Naive thymus-derived CD8-positive, alpha-beta T cell (primary cell): ENCODE measurements at places on chromosomes 5 and 9.

DNA sequence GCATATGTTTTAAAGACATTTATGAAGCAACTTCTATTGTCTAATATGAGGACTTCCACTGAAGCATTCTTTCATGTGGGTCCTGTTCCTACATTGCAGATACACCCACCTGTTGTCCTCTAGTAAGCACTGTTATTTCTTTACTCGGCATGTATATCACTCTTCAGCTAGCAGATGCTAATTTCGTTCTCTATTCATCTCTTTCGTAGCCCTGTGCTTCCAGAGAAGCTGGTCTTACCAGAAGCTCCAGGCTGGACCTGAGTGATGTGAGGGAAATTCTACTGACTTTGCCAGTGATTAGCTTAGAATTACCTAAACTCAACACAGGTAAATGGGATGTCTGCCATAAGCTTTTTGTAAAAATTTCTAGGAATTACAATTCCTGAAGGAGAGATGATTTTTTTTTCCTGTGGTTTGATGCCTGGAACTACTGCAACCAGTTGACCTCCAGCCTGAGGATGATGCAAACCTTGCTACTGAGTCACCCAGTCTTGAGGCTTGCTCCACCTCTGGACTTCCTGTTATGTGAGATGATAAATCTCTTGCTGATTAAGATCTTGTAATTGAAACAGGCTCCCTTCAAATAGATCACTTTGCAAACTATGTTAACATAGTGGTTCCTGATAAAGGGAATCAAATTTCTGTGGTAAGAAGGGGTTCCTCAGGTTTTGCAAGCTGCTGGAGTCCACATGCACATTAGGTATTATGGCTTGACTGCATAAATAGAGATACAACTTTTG lies 52.2 kb upstream of the SPINK5 start:
- DNase-seq: no peak
- no peaks in the 10 kb centered on the region for H3K27me3 ChIP-seq
- no peak overlapping the region for H3K27ac ChIP-seq
- no peaks in the 10 kb centered on the region for H3K36me3 ChIP-seq

GRCh38 chr5:100306000-100306399 lies 229.2 kb upstream of the FAM174A start:
- H3K27me3 ChIP-seq: no peaks in the 10 kb centered on the region
- no peaks in the 10 kb centered on the region for H3K36me3 ChIP-seq
- DNase-seq: no peak
- H3K27ac ChIP-seq: no peak overlapping the region

DNA sequence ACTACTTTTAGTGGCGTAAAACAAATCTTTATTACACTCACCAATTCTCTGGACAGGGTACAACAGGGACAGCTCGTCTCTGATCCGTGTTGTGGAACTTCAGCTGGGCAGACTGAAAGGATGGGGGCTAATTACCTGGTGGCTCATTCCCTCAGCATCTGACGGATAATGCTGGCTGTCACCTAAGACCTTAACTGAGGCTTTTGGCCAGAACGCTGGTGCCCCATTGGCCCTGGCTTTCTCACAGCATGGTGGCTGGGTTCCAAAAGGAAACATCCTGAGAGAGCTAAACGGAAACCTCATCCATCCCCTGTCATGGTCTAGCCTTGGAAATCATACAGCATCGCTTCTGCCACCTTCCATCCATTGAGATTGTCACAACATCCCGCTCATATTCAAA lies 62.9 kb downstream of the RAI14 start:
- DNase-seq: no peak
- H3K4me3 ChIP-seq: no peak overlapping the region
- H3K4me1 ChIP-seq: no peaks in the 10 kb centered on the region
- H3K27ac ChIP-seq: no peak overlapping the region
- peaks cover 11% of the 10 kb centered on the region for H3K27me3 ChIP-seq
- no peaks in the 10 kb centered on the region for H3K36me3 ChIP-seq

DNA sequence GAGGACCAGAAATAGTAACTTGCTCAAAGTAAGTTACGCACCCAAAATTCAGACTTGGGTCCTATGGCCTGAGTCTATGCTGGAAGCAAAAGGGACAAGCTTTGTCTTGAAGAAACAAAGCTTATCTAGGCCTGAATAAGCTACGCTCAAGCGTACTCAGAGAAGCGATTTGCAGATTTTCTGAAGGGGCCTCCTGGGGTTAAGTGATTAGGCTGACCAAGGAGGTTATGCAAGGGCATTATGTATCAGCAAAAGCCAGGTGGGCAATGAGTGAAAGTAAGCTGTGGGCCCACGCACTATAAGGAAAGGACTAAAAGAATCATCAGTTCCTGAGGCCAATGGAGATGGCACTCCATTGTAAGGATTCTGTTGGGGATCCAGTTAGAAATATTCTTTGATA lies 122.1 kb downstream of the SNX18 start:
- no peaks in the 10 kb centered on the region for H3K27me3 ChIP-seq
- H3K4me1 ChIP-seq: peaks cover 36% of the 10 kb centered on the region
- DNase-seq: no peak
- H3K27ac ChIP-seq: no peak overlapping the region
- H3K36me3 ChIP-seq: no peaks in the 10 kb centered on the region

DNA sequence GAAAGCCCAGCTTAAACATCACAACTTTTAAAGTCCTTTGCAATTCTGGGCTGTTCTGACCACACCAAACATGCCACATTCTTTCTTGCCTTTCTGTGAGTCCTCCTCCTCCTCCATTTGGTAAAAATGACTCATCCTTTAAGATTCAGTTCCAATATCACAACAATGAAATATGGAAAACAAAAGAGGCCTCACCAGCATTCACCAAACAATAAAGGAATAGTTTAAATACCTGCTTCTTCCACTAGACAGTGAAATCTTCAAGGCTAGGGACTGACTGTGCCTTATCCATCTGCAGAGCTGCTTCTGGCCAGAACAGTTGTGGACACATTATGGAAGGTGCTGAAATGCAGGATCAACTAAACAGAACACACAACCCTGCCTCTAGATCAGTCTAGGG lies 36.0 kb downstream of the NR6A1 start:
- H3K36me3 ChIP-seq: no peaks in the 10 kb centered on the region
- no peaks in the 10 kb centered on the region for H3K27me3 ChIP-seq
- no peak overlapping the region for H3K4me3 ChIP-seq
- H3K27ac ChIP-seq: no peak overlapping the region

DNA sequence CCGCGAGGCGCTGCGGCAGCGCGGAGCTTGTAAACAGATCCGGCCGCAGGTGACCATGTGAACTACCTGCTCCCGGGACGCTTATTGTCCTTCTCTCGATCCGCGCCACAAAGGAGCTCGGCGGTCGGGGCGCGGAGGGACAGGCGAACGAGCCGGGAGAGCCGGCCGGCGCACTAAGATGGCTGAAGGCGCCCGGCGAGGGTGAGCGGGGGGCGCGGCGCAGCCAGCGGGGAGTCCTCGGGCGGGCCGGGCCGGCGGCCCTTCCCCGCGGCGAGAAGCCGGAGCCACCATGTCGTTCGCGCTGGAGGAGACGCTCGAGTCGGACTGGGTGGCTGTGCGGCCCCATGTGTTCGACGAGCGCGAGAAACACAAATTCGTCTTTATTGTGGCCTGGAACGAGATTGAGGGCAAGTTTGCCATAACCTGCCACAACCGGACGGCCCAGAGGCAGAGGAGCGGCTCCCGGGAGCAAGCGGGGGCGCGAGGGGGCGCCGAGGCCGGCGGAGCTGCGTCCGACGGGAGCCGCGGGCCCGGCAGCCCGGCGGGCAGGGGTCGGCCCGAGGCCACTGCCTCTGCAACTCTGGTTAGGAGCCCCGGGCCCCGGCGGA lies 535 bp downstream of the JMY start:
- DNase-seq: peak; percentile 34
- H3K4me1 ChIP-seq: peaks cover 36% of the 10 kb centered on the region
- no peaks in the 10 kb centered on the region for H3K27me3 ChIP-seq
- peaks cover 2% of the 10 kb centered on the region for H3K36me3 ChIP-seq
- peak overlapping the region; percentile 93 for H3K4me3 ChIP-seq

GRCh38 chr9:81390792-81391456 lies 298.4 kb downstream of the TLE1 start:
- H3K27ac ChIP-seq: no peak overlapping the region
- no peak for DNase-seq
- H3K27me3 ChIP-seq: no peaks in the 10 kb centered on the region
- H3K4me3 ChIP-seq: no peak overlapping the region

DNA sequence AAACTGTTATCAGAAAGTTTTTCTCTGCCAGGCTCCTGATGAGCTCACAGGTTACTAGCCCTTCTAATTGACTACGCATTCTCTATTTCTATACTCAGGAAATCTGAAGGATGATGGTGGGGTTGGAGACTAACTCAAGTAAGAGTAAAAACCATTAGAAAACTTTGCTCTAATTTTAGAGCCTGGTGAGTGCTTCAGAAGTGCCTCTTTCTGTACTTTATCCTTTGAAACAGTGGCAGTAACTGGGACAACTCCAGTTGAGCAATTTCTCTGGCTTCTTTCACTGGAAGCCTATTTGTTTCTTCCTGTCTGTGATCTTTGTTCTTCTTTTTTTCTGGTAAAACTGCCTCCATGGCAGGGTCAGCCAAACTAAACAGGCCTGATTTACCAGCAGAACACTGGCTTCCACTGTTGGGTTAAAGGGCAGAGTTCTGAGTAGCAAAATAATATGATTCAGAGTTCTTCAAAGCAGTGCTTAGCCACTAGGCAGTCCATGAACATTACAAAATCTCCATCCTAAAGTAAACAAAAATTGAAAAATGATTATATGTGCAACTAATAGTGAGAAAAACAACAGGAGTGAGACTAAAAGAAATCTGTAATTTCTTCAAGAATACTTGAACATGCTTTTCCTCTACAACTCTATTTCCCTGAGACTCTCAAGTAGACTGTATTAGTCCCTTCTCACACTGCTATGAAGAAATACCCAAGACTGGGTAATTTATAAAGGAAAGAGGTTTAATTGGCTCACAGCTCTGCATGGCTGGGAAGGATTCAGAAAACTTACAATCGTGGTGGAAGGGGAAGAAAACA lies 79.8 kb downstream of the MROH2B start:
- peaks cover 5% of the 10 kb centered on the region for H3K27me3 ChIP-seq
- no peaks in the 10 kb centered on the region for H3K4me1 ChIP-seq
- no peak overlapping the region for H3K4me3 ChIP-seq
- peaks cover 8% of the 10 kb centered on the region for H3K36me3 ChIP-seq
- no peak for DNase-seq
- H3K27ac ChIP-seq: no peak overlapping the region

DNA sequence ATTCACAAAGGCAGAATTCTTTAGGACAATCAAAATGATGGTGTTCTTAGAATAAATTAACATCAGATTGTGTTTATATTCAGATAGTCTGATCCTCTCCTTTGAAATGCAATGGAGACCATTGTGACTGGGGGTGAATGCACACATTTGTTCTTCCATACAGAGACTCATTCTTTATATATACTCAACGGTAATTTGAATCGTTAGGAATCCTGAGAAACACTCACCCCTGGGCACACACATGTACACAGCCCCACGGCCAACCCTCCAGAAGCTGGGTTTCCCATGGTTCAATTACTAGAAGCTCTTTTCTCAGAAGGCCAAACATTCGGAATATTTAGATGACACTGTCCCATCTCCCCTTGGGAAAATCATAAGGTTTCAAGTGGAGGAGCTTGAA lies 57.5 kb upstream of the EPB41L4B start:
- H3K27me3 ChIP-seq: no peaks in the 10 kb centered on the region
- DNase-seq: no peak
- no peaks in the 10 kb centered on the region for H3K4me1 ChIP-seq
- H3K4me3 ChIP-seq: no peak overlapping the region
- H3K36me3 ChIP-seq: no peaks in the 10 kb centered on the region
- no peak overlapping the region for H3K27ac ChIP-seq

GRCh38 chr9:19496321-19497050 lies 87.7 kb downstream of the ACER2 start:
- no peaks in the 10 kb centered on the region for H3K36me3 ChIP-seq
- H3K27ac ChIP-seq: no peak overlapping the region
- H3K4me3 ChIP-seq: no peak overlapping the region
- no peak for DNase-seq
- peaks cover 7% of the 10 kb centered on the region for H3K27me3 ChIP-seq

DNA sequence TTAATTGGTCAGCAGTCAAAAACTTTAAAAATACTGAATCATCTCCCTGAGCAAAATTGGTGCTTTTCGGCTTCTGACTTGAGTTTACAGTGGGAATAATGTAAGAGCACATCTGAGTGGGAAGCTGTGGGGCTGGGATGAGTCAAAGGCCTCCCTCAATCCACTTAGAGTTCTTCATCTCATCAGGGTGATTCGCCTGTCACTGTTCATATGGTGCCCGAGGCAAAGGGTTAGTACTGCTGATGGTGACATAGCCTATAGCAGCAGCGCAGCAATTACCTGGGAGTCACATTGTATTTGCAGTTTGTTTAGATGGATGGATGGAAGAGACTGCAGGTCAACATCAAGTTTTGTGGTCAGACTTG lies 113.8 kb upstream of the ZNF608 start:
- no peak overlapping the region for H3K27ac ChIP-seq
- no peak for DNase-seq
- no peak overlapping the region for H3K4me3 ChIP-seq

DNA sequence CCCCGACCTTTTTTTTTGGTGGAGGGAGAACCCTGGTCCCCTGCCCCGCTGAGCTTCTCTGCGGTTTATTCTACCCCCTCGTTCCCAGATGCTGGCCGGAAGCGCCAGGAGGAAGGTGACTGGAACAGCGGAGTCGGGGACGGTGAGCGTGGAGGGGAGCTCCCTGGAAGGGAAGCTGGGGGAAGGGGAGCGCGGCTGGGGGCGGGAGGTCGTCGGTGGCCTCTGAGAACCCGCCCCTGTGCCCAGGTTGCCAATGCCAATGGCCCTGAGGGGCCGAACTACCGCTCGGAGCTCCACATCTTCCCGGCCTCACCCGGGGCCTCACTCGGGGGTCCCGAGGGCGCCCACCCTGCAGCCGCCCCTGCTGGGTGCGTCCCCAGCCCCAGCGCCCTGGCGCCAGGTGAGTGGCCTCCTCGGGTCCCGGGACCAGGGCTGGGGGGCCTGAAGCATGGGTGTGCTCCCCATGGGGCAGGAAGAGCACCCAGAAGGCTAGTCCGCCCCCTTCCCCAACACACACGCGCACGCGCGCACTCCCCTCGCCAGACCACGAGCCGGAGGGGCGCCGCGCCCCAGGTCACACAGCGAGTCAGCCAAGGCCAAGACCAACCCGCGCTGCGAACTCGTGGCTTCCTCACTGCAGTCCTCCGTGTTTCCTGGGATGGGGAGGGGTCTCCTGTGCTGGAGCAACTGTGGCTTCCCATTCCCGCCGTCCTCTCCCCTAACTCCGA lies 10.6 kb downstream of the MYOZ3 start:
- peak overlapping the region; percentile 76 for H3K4me3 ChIP-seq
- H3K27ac ChIP-seq: no peak overlapping the region
- DNase-seq: no peak
- H3K27me3 ChIP-seq: peaks cover 17% of the 10 kb centered on the region

- H3K27me3 ChIP-seq: peaks cover 28% of the 10 kb centered on the region
- H3K27ac ChIP-seq: no peak overlapping the region
- H3K36me3 ChIP-seq: no peaks in the 10 kb centered on the region
- H3K4me1 ChIP-seq: no peaks in the 10 kb centered on the region
- DNase-seq: no peak
These were observed 59.2 kb downstream of the TNC start for GRCh38 chr9:115058684-115059315.

- no peak overlapping the region for H3K4me3 ChIP-seq
- H3K27me3 ChIP-seq: no peaks in the 10 kb centered on the region
- no peaks in the 10 kb centered on the region for H3K4me1 ChIP-seq
- no peak for DNase-seq
These were observed 55.5 kb downstream of the APC start for GRCh38 chr5:112793201-112793600.

- H3K4me3 ChIP-seq: no peak overlapping the region
- DNase-seq: no peak
- H3K27me3 ChIP-seq: no peaks in the 10 kb centered on the region
These were observed 12.2 kb upstream of the MPDZ start for GRCh38 chr9:13291718-13292117.
